ENCODE measurements at places on chromosomes 7 and 10.

DNA sequence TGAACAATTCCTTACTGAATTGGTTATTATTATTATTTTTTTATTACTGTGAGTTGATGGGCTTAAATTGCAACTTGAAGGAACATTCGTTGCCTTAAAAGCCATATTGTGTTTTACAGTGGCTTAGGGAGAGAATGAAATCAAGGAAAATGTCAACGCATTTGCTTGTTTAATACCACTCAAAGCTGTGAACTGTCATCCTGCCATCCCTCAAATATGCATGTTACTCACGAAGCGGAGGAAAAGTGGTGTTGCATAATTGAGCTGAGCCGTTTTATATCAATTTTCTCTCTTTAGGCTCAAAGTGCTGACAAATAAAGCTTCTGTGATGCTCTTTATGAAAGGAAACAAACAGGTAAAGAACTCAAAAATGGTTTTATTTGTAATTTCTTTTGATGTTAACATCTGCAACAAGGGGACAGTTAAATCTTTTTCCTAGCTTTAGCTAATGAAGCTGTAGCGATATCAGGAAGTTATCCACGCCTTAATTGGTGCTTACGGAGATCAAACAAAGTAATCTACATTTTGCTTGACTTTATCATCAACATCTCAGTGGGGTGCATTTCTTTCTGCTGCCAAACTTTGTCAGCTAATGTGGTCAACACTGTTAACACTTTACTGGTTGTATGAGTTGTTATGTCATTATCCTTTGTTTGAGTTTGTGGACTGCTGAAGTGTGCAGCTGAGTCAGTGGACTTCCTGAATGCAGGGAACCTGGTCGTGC is 33.1 kb downstream of the GLRX3 start:
- no peak for DNase-seq

- DNase-seq: no peak
Observed at GRCh38 chr10:58414270-58415041, 29.2 kb downstream of the TFAM start.

- DNase-seq: no peak
Observed at GRCh38 chr10:70441895-70442309, 421 bp upstream of the NODAL start.

- DNase-seq: no peak
Observed at GRCh38 chr7:76409537-76409936, at the start of gene SSC4D. SSC4D (minus strand) TSS chr7:76409697; CDS start chr7:76404439, 5,258 bp downstream.

DNA sequence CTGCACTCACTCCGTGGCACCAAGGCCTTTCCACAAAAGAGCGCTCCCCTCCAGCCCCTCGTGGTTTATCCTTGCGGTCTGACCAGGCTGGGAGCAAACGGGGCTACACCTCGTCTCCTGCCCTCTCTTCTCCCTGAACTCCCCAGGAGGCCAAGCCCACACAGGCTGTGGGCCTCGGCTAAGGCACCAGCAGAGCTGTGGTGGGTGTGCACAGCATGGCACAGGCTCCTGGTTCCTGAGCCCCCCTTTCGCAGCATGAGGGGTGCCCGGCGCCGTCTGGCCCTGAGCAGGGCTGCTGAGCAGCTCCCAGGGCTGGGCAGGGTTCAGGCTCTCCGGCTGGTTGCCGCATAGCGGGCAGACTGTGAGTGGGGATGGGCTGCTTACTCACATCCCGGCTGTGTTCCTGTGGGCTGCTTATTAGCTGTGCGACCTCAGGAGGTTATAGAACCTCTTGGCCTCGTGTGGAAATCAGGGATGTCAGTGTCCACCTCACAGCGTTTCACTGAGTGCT is 90.4 kb downstream of the ZMIZ1 start:
- no peak for DNase-seq

DNA sequence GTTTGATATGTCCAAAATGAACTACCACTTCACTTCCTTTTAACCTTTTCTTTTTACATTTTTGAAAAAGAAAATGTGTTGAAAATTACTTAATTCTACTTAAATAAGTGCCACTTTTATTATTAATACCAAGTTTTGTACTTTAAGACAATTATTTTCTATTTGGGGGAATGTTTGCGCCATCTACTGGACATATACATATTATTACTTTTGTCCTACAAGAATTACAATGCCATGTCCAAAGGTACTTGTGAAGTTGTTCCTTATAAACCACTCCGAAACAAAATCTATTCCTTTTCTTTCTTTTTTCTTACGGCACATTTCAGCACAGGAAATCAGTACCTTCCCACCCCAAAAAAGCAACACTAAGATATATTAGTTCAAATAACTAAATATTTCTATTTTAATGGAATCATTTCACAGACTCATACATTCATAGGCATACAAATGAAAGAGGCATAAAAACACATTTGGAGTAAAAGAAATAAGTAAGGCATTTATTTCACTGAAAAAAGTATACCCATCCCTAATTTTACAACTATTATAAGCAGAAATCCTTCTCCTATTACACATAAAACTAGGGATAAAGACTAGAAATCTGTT is 169.9 kb downstream of the RNF133 start:
- DNase-seq: peak; percentile 6

- no peak for DNase-seq
Observed at GRCh38 chr7:26451997-26452396, 160.3 kb downstream of the SNX10 start.

GRCh38 chr10:110632591-110633215 is 11.4 kb upstream of the RBM20 start:
- DNase-seq: no peak

GRCh38 chr10:68333440-68334431 is 1.0 kb upstream of the PBLD start:
- DNase-seq: no peak

- no peak for DNase-seq
Observed at GRCh38 chr10:119270762-119271366, 63.5 kb downstream of the GRK5 start.

GRCh38 chr10:3195726-3196125 is 23.1 kb upstream of the PITRM1 start:
- no peak for DNase-seq

DNA sequence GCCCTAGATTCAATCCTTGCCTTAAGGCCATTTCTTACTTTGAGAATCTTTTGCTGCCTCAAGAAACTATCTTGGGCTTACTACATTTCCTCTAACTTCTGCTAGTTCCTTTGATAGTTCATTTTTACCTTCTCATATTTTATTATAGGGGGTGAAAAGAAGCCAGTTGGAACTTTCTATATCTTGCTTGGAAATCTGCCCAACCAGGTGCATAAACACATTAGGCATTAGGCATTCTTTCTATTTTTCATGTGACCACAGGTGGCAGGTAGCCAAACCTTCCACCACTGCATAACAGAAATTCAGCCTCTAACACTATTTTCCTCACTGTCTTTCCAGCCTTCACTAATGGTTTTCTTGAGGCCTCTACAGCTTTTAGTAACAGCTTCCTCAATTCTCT is 300.0 kb upstream of the SP8 start:
- DNase-seq: peak; percentile 27

DNA sequence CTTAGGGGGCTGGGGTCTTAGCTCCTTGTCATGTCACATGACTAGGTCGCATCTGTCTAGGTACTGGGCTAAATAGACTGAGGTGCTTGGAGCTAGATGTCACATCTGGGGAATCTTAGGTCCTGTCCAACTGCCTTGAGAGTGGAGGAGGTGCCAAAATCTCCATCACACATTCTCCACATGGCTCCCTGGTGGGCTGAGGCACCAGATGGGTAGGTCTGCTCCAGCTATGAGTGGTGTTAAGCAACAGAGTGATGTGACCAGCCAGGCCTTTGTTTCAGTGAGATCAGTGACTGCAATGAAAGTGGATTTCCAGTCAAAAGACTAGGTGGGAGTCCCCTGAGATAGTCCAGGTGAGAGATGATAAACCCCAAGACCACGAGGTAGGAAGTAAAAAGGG is 251.8 kb downstream of the BMPER start:
- no peak for DNase-seq

All from SHP77 (cell line).